ENCODE measurements at places on chromosomes 2 and 18.

- DNase-seq, result no peak
These were observed 42.0 kb downstream of the MAPRE2 start for GRCh38 chr18:35083174-35083712.

DNA sequence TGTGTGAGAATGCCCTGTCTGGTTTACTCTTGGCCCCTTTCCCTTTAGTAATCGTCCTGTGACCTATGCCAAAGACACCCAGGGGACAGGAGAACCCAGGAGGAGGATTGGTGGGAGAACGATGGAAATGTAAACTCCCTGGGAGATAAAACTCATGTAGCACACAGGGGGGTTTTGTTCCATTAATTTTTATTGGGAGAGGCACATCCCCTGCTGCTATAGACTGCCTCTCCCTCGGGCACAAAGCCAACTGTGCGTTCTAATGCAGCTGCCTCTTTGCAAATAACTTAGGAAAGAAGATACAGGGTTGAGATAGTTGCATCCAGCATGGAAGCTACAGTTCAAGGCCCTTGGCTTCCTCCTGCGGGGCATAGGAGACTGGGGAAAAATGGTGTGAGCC is 489.6 kb downstream of the SLC4A3 start:
- no peak for DNase-seq

DNA sequence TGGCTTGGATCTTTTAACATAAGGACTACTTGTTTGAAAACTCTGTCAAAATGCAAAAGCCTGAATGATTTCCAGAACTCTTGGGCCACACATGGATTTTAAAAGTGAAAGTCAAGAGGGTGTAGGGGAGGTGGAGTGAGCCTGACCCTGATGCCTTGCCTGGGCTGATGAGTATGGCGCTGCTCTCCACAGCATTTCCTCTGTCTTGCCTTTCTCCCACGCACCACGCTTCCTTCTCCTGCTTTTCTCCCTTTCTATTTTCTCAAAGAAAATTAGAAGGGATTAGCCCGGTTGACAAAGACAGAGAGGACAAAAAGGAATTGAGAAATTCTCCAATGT is 207.0 kb upstream of the CCDC68 start:
- DNase-seq, result no peak

DNA sequence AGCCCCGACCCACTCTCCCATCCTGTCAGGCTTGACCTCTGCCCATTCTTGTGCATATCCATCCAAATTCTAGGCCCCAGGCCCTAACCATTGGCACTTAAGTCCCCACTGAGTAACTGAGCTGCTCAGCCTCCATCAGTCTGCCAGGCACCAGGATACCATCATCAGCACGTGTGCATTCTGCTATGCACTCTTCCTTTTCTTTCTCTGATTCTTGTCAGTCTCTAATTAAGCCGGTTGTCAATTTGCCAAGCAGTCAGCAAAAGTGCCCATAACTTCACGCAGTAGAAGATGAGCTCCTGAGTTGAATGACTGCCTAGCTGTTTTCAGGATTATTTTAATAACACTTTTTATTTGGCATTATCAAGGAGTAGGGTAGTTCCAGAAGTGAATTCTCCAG is 107.2 kb downstream of the FEZ2 start:
- no peak for DNase-seq

DNA sequence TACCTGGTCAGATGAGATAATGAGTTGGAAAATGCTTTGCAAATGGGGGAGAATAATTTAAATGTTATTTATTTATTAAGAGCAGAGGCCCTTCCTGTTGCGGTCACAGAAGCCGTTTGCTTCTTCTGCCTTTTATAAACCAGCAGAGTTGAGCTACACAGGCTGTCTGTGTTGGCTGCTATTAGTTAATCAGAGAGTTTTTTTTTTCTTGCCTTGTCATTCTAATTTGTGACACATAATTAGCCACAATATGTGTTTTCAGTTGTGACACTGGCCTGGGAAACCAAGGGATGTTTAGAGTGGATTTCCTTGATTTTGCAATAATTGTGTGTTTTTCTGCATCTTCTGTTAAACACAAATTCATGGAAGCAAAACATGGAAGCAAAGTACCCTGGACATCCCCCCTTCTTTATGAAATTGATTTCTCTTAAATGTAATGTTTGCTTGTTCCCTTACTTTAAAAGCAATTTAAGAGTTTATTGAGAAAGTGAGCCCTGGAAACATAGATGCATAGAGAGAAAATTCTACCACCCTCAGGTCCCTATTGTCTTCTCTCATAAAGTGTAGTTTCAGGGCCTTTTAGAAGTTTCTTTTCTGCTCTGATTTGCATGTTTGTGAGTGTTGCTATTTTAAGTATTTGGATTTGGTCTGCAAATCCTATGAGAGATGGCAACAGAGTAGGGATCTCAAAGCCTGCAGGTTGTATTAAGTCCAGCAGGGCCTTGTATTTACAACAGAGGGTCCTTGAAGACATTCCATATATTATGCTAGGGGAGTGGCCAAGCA is 22.8 kb upstream of the IL37 start:
- DNase-seq, result no peak

GRCh38 chr2:39546409-39546808 is 109.3 kb upstream of the MAP4K3 start:
- no peak for DNase-seq

GRCh38 chr2:241882091-241882625 is 12.6 kb downstream of the RTP5 start:
- no peak for DNase-seq

GRCh38 chr2:121203591-121204249 is 81.3 kb downstream of the TFCP2L1 start:
- DNase-seq, result no peak

DNA sequence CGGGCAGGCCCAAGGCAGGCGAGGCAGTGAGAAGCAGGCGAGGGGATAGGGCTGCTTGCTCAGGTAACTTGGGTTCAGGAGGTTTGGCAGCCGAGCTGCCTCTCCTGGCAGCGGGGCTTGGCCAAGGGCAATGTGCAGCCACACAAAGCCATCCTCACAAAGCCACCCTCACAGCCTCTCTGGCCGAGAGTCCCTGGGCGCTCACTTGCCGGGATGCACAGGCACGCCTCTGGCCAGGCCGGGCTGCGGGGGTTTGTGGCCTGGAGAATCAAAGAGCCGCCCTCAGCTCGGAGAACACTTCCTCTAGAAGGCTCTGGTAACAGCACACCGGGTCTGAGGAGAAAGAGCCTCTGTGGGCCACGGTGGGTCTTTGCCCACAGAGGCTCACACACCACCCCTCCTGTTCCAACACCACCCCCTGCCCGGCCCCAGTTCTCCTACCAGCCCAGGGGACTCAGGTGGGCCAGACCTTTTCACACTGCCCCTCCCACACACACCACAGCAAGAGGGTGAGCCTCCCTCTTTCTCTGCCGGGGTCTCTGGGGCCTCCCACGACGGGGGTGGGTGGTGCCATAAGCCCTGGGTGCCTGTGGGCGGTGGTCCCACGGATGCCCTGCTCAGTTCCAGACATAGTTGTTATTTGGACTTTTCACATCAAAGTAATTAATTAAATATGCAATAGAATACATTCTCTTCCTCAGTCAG is 186.9 kb downstream of the ZFP36L2 start:
- no peak for DNase-seq

DNA sequence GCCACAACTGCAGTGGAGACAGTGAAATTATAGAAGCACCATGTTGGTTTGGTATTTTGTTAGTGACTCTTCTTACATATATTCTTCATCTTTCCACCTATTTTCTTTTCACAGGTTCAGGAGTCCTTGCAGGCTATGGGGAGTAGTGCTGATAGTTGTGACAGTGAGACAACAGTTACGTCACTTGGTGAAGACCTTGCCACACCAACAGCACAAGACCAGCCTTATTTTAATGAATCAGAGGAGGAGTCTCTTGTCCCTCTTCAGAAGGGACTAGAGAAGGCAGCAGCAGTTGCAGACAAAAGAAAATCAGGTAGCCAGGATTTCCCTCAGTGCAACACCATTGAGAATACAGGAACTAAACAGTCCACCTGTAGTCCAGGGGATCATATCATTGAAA is 23.6 kb downstream of the ITPRID2 start:
- no peak for DNase-seq

- DNase-seq, result no peak
These were observed 194.0 kb downstream of the BABAM2 start for GRCh38 chr2:28084564-28084963.

DNA sequence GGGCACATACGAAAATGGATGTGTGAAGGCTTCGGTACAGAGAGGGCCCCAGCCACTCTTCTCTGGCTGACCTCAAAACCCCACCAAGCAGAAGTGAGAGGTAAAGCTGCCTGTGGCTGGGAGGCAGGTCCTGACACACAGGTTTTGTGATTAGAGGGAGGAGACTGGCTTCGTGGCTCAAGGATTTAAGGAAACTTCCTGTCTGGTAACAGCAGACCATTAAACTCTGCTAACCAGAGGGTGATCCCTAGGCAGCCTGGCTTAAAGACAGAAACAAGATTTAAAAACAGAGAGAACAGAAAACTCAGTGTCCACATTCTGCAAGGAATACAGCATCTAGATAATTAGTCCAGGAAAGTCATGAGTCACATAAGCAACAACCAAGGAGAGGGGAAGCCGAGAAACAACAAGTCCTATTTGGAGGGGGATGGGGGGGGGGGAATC is 101.9 kb downstream of the NFATC1 start:
- no peak for DNase-seq

DNA sequence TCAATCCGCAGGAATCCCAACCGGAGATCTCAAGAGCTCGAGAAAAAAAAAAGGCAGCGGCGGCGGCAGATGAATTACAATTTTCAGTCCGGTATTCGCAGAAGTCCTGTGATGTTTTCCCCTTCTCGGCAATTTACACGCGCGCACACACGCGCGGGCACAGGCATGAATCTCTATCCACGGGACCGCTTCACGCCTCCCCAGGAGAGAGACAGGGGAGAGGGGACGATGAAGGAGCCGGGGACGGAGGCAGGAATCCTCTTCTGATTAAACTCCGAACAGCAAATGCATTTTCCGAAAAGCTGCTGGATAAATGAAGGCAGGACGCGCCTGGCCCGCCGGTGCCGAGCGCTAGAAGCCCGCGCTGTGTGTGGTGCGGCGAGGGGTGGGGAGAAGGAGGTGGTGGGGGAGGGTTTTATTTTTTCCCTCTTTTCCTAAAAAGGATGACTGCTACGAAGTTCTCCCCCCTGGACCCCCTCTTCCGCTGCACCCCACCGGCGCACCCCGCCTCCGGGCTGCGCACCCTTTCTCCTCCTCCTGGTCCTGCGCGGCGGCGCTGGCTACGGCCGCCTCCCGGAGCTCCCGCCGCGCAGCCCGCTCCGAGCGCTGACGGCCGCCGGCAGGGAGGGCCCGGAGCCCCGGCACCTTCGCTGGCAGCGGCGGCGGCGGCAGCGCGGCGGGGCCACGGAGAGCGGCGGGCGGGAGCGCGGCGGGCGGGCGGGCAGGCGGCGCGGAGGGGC is at the start of gene BCL2:
TSS of gene BCL2 (minus strand) at position 387 of the 740 bp plus-strand sequence.
- no peak for DNase-seq

DNA sequence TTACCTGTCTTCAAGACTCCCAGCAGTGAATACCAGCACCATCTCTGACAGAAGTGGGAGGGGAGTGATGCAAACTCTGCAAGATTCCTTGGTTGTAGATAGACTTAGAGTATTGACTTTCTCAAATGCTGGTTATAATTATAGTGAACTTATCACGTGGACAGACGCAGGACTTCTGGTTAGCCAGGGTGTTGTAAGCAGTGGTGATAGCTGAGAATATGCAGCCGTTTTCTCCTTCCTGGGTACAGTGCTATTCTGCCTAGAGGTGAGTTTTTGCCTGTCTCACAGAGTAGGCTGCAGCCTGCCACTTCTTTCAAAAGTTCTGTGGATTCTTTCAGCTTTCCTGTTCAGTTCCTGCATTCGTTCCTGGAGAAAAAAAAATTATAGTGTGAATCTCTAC is 733 bp upstream of the CXCR2 start:
- DNase-seq, result no peak

- no peak for DNase-seq
These were observed 112.5 kb downstream of the ATL2 start for GRCh38 chr2:38264396-38265221.

DNA sequence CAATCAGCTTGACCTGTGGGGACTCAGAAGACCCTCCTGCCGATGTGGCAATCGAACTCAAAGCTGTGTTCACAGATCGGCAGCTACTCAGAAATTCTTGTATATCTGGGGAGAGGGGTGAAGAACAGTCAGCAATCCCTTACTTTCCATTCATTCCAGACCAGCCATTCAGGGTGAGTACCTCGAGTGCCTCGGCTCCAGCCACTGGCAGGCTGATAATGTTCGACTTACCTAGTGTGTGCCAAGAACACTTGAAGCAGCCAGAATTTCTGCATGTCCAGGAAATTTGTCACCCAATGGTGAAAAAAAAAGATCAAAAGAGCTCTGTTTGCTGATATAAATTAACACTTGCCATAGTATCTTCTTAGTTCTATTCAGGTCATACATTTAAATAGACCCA is 2.3 kb downstream of the LGALSL start:
- no peak for DNase-seq

DNA sequence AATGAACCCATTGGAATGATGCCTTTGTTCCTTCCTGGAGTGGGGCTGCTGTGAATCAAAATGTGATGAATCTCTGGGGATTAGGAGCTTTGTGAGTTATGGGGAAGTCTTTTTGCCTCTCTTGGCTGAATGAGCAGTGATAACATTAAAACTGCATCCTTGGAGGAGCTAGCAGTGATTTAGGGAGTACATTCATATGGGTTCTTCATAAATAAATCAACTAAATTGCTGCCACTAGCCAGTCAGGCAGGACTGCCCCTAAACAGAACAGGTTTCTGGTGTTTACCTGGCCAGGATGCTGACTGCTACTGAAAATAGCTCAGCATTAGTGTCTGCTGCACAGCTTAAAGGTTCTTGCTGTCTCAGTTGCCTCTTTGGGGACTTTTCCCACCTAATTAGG is 244.5 kb upstream of the MEX3C start:
- DNase-seq, result no peak

DNA sequence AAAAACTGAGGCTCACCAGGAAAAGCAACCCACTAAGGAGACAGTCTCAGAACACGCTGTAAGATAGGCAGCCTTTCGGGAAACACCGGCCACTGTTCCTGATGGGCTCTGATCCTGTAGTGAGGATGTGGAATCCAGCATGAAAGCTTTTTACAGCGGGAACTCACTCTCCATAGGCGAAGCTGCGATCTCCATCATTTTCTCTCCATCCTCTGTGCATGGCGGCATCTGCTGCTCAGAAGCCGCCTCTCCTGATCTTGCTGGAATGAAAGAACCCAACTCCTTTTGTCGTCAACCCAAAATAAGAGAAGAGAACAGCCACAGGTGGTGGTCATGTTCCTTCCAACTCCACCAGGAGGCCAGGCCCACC is 49.9 kb downstream of the TMEM18 start:
- no peak for DNase-seq

GRCh38 chr2:179571252-179571651 is 290.2 kb downstream of the ZNF385B start:
- no peak for DNase-seq

DNA sequence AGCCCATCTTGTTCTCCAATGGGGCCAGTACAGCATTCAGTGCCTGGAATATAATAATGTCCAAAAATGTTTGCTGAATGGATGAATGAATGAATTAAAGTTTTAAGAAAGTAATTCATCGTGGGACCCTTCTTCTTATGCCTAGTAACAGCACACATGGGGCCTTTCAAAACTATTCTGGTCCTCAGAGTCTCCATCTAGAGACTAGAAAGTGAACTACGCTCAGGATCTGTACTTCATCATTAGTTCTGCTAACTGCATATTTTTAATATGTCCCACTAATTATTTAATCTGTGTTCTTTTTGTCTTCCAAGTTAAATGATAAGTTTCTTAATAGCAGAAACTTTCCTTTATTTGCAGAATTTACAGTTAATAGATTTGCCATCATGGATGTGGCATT is 172.5 kb downstream of the SMAD2 start:
- DNase-seq, result no peak
